ENCODE measurements at places on chromosomes 3 and 15.

GRCh38 chr3:56918111-56918568, 116.4 kb upstream of the ARHGEF3 start:
- DNase-seq: no peak

DNA sequence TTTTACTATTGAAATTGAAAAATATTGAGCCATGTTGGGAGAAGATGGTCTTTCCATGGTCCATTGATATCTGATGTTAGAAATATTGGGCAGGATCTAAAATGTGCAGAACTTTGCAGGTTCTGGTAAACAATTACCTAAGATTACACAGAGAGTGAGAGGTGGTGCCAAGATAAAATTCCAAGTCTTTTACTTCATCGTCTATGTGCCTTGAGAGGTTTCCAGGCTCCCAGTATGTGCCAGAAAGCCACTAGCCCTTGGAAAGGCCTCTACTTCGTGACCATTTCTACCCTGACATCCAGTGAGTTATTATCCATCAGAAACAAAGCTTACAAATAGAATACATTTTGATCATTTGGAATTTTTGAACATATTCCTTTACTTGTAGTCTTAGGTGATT, 27.6 kb downstream of the CD200 start:
- peak; percentile 65 for DNase-seq

DNA sequence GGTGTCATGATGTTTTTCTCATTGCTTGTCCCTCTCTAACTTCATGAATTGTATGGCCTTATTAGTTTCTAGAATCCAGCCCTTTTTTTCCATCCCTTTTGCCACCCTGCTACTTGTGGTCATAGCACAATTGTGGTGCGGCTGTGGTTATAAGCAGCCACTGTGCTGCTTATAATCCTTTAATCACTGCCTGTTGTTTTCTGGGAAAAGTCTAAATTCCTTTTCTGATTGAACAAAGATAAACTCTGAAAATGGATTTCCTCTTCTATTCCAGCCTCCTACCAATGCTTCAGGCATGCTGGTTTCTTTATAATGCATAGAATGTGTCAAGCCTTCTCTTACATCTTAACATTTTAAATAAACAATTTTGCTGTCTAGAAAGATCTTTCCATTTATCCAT, 319.5 kb downstream of the C3orf38 start:
- DNase-seq: no peak

- no peak for DNase-seq
Measured at GRCh38 chr15:100899601-100900000, 19.6 kb upstream of the LRRK1 start.

GRCh38 chr15:89067751-89068150, 20.5 kb upstream of the ABHD2 start:
- no peak for DNase-seq

All from fibroblast of pulmonary artery (primary cell).